CD4-positive, alpha-beta T cell treated with Interleukin-17A for 1 hour (primary cell): ENCODE measurements at places on chromosomes 2 and 18.

- DNase-seq: no peak
These were observed 191.2 kb downstream of the ANKRD30B start for GRCh38 chr18:14939141-14939540.

GRCh38 chr2:169511818-169512217 is 2.3 kb downstream of the KLHL41 start:
- no peak for DNase-seq

- no peak for DNase-seq
These were observed 9.1 kb downstream of the ATF2 start for GRCh38 chr2:175158894-175159293.

DNA sequence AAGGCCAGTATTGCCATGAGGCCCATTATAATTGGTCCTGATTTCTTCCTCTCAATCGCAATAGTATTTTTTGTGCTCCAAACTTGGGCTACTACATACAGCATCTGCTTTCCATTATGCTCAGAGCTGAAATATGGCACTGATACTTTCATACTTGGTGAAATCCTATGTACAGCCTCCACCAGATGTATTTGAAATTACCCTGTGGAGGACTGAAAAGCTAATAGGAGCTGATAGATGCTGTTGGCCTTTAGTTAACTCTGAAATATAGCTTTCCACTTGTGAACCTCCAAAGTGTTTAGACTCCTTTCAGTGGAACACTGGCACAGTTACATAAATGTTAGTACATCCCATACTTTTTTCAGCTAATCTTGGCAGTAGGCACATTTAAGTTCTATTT is 205.7 kb downstream of the NEDD4L start:
- DNase-seq: no peak

DNA sequence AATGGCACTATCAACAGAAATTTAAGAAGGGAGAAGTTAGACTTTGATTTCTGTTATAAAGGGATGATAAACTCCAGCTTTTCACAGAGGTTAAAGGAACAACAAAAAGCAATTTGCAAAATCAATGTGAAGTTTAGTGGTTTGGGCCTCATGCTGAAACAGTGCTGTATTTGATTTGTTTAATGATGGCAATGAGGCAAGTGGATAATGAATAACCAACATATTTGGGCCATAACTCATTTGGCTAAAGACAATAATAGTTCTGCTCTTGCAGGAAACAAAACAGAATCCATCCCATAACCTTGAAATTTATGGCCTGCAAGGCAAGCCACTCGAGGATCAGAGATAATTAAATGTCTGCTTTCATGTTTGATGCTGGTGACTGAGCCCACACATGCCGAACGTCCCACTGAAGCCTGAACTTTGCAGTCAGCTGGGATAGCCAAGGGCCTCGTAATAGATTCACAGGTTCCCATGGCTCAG is 56.5 kb downstream of the TPGS2 start:
- DNase-seq: no peak

GRCh38 chr2:111119822-111120252 is 877 bp upstream of the BCL2L11 start:
- peak; percentile 12 for DNase-seq

GRCh38 chr18:10748641-10749040 is 222.8 kb downstream of the NAPG start:
- DNase-seq: no peak

DNA sequence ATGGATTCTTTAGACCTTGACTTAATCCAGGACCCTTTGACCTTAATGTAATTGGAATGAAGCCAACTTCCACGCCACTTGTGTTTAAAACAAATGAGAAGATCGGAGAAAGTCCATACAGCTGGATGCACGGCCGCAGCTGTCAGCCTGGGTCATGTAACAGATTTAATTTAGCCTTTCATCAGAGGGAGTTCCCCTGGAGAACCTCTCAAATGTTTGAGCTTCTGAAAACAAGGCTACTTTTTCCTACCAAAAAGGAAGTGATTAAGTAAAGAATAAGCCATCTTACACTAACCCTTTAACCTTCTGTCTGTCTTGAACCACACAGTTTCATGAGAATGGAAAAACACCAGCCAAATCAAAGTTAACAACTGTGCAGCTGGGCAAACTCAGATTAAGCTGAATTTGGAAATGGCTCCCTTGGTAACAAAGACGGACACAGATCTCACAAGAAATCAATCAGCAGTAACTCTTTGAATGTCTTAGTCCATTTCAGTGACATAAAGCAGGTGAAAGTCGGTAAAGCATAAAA is 103.6 kb downstream of the DOCK10 start:
- DNase-seq: peak; percentile 25

DNA sequence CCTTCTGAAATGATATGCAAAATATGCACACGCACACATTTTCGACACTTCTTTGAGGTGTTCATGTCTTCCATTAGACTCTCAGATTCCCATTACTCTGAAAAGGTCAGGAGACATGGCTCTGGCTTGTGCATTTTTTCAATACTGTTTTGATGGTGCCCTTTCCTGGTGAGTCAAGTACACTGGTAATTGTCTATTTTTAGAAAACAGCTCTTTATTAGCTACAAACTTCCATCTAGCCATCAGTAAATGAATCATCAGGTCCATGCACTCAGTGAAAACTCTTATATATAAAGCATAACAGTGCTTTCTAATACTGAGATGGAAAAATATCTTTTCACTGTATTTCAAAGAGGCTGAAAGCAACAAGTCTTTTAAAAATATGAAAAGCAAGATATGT is 194.9 kb downstream of the GALNT1 start:
- no peak for DNase-seq

- no peak for DNase-seq
These were observed 1355.1 kb upstream of the ZEB2 start for GRCh38 chr2:145875016-145875415.

DNA sequence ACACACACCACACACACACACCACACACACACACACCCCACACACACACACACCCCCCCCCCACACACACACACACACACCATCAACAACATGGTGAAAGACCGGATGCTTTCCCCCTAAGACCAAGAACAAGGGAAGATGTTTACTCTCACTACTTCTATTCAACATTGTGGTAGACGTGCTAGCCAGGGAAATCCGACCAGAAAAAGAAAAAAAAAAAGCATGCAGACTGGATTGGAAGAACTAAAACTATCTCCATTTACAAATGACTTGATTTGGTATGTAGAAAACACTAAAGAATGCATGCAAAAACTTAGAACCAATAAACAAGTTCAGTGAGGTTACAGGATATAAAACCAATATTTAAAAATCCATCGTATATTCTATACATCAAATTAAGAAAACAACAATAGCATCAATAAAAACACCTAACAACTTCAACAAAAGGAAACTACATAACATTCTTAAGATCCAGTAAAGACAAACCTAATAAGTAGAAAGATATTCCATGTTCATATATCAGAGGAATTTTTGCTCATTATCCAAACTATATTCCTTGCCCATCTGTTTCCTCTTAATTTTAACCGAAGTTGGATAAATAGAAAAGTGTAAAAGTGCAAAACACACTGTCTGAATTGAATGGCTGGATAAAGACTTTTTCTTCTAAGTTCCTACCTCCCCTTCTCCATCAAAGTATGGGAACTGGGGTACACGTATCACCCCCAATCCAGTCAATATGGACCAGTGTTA is 51.5 kb upstream of the RNU4ATAC start:
- DNase-seq: no peak

DNA sequence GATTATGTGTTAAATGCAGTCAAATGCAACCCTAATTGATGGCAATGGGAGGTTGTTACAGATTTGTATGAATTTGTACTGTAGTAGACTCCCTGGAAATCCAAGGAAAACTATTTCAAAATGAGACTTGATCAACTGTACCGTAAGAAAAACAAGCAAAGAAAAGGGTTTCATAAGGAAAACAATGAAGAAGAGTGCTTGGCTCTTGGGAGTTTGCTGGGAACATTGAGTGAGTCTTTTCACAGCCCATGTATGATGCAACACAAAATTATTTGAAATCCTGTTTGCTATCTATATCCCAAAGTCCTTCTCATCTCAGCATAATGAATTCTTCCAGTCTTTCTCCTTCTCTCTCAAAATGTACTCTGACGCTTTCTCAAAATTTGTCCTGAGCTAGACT is 67.0 kb upstream of the OSR1 start:
- no peak for DNase-seq

DNA sequence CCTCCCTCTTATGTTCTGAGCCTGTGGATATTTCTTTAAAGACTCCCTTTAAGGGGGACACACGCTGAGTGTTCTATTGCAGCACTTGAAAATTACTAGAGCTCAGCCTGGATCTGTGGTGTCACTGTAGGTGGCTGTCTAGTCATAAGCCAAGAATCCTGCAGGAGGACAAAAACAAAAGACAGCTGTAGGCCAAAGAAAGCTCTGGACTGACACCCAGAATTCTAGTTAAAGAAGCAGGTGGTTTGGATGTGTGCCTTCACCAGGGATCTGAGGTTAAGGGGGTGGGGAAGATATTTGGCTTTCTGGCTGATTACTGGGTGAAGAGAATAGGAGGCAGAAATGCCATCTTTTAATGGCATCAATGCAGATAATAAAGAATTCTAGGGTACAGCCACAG is 842.5 kb upstream of the NXPH2 start:
- no peak for DNase-seq

DNA sequence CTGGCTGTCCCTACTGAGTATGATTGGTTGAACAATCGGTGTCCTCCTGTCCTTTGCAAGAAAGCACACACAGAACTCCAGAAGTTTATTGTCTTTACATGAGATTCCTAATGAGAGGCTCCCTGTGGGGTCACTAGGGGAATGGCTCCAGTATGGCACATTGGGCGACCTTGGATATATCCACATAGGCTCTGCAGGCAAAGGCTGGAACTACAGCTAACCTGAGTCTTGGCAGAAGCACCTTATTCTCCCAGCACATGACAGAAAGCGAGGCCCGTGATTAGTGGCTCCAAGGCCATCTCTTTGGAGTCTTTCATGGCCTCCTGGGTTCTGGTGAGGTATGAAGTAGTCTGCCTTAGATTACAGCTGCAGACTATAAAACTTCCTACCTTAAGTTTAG is 49.0 kb downstream of the ZDBF2 start:
- no peak for DNase-seq

GRCh38 chr2:18503376-18504228 is 56.9 kb downstream of the RDH14 start:
- DNase-seq: no peak

GRCh38 chr18:3704556-3705344 is 254.8 kb downstream of the TGIF1 start:
- DNase-seq: no peak

DNA sequence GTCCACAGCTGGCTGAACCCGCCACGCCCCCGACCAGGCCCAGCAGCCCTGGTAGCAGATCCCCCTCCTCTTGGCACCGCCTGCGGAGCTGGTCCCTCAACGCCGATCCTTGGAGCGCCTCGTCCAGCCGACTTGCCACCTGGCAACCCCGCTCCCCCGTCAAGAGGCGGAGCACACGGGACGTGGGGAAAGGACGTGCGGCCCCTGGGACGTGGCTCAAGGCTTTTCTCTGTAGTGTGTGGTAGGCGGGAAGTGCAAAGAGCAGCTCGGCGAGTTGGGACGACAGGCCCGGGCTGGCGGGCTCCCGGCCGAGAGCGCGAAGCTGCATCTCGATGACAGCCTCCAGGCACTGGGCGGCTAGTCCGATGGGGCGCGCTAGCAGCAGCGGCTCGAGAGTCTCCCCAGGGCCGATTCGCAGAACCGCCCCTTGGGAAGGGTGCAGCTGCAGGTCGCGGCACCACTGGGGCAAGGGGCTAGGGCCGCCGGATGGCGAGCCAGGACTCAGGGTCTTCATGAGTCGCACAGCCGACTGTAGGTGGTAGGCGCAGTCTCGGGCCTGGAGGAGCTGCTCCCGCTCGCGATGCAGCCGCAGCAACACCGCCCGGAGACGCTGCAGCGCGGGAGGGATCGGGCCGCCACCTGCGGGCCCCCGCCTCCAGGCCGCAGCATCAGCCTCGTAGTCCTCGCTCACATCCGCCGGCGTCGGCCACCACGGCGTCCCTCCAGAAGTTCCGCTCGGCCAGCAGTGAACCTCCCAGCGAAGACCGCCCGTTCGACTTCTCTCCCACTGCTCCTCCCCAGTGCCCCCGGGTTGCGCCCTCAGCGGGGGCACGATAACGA is 617 bp downstream of the CCDC142 start:
- DNase-seq: peak; percentile 70

- no peak for DNase-seq
These were observed 20.3 kb upstream of the FOXI3 start for GRCh38 chr2:88472811-88473210.

- DNase-seq: no peak
These were observed 136.5 kb downstream of the TXNL1 start for GRCh38 chr18:56501896-56502295.

DNA sequence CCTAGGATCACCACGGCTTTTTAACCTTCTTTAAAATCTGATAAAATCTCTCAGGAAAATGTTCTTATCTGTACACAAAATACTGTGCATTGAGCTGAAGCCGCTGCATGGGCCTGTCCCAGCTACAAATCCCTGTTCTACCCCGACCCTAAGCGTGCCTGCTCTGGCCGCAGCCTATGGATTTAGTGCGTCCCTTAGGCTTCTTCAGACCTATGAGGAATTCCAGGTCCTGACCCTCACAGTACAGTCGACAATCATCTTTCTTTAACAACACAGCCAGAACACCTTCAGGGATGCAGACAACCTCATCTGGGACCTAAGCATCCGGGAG is 477 bp upstream of the WDCP start:
- no peak for DNase-seq

GRCh38 chr2:129758784-129759471 is 220.5 kb upstream of the RAB6C start:
- DNase-seq: peak; percentile 10

GRCh38 chr2:367246-367645 is 79.4 kb upstream of the ALKAL2 start:
- DNase-seq: no peak

GRCh38 chr2:108634011-108634410 is 85.3 kb upstream of the RANBP2 start:
- no peak for DNase-seq

DNA sequence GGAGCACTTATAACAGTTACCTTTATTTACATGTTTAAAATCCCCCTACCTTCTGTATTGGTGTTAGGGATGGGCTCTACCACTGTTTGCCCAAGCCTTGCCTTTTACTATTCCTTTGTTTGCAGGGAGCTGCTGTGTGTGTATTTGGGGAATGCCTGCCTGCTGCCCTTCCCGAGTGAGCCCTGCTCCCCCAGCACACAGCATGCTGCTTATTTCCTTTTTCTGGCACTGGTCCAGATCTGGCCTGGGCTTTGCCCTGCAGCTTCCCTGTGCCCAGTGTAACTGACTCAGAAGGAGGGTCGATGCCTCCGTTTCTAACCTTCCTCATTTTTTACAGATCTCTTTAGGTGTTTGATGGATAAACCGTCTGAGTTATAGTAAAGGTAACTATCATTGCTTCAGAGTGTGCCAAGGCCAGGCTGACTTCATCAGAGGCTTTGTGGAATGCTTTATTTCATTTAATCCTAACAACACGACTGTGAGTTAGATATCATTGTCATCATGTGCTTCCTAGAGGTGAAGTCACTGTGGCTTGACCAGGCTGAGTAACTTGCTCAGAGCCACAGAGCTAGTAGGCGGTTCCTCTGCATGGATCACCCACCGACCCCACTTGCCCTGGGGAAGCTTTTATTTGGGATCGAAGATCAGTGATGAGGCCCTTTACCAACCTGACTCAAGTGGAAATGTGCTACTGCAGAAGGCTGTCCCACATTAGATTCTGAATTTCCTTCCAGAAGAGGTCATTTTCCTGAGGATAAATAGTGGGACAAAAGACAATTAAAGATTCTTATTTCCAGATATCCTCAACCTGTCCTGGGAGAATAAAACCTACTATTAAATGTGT is 238.8 kb downstream of the ZNF407 start:
- DNase-seq: no peak

GRCh38 chr2:27496357-27497287 is at the start of gene GCKR:
Gene GCKR (plus strand): TSS chr2:27496839. CDS start chr2:27496905, 66 bp downstream.
- DNase-seq: no peak
